Astrocyte of the spinal cord (primary cell): ENCODE measurements at places on chromosomes 16 and 17.

- DNase-seq, result peak; percentile 28
Measured at GRCh38 chr17:18043491-18043890, 4.3 kb downstream of the GID4 start.

- DNase-seq, result peak; percentile 74
Measured at GRCh38 chr17:73770115-73770848, 126.0 kb upstream of the SDK2 start.

DNA sequence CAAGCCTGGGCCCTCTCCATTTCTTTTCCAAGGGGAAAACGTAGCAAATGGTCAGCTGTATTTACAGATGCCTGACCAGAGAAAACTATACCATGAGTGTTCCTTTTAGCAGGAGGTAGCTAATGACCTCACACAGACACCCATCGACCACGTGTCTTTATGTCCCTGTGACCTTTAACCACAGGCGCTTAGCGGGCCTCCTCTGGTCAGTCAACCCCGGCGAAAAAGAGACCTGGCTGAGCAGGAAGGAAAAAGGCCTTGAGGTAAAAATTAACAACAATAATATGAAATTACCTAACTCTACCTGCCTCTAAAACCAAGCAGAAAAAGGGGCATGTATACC is 9.1 kb downstream of the NUDT16L1 start:
- no peak for DNase-seq

DNA sequence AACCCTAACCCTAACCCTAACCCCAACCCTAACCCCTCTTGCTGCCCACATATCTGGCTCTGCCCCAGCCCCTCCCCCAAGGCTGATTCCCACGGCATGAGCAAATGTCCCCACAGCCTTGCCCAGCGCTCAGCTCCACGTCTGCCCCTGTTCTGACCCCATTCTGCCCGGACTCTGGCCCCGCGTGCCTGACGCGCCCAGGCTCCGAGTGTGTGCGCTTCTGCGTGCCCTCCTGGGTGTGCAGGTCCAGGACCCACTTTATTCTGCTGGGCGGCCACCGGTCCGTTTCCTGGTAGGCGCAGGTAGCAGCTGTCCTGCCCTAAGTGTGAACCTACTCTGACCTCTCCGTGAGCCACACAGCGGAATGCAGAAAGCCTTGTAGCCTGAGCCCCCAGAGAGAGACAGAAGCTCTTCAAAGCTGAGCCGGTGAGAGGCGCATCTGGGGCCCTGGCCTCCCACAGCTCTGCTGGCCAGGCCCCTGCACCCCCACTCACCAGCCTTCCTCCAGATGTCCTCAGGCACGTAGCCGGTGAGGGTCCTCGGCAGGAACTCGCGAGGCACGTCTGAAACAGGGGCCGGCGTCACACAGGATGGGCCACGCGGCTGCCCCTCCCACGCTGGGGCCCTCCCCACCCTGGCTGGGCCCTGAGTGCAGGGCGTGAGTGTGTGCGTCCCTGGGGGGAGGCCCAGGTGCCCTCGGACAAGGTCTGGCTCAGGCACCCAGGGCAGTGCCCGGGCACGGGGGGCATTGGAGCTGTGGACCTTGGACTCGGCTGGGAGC is 14.0 kb upstream of the PABPN1L start:
- no peak for DNase-seq

- DNase-seq, result peak; percentile 43
Measured at GRCh38 chr16:30934827-30935557, 11.6 kb downstream of the FBXL19 start.

DNA sequence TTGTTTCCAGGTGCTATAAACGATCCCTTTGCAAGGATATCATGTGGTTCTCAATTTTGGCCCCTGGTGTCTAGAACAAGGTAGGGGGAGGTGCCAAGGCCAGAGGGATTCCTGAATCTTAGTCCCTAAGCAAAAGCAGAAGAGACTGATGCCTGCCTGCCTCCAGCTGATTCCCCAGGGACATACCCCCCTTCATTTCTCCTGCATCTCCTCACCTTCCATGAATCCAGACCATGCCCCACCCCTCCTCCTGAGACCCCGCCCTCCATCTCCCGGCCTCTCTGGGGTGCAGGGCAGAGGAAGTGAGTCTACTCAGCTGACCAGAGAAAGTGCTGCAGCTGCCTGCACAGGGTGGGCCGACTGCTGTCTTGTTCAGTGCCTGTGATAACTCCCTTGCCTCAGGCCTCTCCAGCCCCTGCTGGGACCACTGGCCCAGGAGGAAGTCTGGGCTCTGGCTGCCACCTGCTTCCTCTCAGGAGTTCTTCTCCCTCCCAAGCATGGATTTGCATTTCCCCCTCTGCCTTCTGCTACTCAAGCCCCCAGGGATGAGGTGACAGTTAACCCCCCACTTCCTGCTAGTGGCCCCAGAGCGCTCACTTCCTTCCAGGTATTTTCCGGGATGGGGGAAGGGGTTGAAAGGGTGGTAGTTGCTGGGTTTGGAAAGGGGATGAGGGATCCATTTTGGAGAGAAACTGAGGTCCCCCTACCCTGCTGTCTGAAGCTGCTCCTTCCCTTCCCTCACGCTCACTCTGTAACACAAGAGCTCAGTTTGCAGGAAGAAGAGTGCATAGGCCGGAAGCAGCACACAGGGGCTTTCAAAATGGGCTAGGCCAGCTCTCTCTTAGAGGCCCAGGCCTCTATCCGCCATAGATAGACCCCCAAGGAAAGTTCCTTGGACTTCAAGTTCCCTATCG is 10.5 kb upstream of the TSPOAP1 start:
- peak; percentile 60 for DNase-seq
